Left ventricle myocardium inferior (tissue), 1 donor: ENCODE measurements at places on chromosomes 12 and 14.
A peak's percentile ranks its signal among the peaks of the same experiment; 100 is the strongest.

DNA sequence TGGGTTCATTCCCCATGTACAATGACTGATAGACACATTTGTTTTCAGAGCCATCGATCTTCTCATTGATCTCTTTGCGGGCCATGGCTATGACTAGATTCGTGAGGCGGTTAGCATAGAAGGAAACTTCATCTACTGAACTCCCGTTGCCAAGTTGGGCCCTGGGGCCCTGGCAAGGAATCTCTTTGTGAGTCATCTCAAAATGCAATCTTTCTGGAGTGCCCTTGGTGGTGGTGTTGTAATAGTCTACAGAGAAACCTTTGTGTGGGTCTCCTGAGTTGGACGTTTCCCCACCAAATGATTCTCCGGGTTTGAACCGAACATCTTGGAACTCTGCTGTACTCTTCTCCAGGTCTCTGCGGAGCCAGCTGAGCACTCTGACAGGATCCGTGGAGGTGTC, 20.4 kb downstream of the AKAP3 start:
- no peak for DNase-seq

DNA sequence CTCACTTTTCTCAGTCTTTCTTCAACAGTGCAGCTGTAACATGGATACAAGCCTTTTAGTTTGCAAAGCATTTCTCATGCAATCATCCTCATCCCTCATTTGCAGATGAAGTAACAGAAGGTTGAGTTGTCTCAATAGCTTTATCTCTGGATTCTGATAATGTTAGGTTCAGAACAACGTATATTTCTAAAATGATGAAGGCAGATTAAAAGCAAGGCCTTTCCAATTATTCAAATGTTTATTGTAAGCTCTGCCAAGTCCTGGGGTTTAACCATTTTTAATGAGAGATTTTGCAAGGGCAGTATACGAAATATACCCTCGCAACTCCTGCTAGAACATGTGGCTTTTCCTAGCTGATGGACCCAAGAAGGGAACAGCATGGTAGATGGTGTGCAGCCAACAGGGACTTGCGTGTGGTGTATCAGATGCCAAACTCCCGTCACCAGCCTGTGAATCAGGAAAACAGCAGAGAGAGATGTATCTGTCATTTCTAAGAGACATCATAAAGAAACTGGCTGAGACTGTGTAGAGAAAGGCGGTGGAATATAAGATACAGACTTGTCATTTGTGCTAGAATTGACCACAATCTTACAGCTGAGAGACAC, 319.7 kb downstream of the MED13L start:
- DNase-seq: no peak

- peak; percentile 82 for DNase-seq
These were observed 57.5 kb downstream of the CALM1 start for GRCh38 chr14:90454041-90455000.

DNA sequence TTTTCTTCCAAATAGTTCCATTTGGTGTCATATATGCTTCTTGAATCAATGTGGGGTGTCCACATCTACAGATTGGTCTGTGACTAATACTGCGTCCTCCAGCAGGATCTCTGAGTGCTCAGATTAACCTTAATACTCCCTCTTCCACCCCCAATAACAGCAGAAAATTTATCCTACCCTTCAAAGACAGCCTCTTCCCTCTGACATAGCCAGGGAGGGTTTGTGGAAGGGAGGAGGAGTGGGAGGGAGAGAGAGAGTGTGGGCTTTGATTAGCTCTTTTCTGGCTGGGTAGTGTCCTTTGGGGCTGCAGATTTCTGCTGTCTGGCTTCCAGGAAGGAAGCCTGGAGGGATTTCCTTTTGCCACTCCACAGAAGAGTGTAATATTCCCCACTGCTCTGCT, 220.7 kb downstream of the TTC6 start:
- no peak for DNase-seq

GRCh38 chr12:1174659-1175058, 183.6 kb downstream of the ERC1 start:
- DNase-seq: no peak

DNA sequence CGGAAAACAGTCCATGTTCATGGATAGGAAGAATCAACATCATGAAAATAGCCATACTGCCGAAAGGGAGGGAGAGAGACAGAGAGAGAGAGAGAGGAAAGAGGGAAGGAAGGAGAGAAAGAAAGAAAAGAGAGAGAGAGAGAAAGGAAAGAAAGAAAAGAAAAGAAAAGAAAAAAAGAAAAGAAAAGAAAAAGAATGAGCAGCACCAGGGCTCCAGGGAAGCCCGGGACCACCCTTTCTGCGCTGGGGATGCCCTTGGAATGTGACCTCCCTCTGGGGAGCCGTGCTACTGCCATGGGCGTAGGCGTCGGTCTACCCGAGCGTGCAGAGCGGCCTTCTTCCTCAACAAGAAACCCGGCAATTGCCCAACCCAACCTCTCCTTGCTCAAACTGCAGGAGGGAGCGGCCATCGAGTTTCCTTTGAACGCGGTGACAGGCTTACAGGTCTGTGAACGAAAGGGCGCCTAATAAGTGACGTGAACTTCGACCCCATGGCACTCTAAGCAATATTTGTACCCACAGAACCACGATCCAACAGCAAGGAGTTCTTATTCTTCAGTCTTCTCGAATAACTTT, 16.9 kb downstream of the OR6S1 start:
- peak; percentile 46 for DNase-seq

DNA sequence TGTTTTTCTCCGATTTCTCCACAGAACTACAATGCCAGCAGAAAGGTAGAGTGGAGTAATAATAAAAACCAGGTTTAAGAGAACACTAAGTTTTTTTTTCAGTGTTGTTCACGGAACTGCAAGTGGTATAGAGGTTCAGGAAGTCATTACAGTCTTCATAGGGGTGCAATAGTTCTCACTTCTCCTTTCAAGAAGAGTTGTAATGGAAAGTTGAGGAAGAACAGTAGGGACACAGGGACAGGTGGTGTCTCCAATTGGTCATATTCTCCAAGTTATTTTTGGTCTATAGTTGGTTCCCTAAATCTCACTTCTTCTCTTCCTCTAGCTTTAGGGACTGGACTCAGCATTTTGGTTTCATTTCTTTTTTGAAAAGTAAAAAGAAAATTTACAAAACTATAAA, 894.0 kb downstream of the NRXN3 start:
- no peak for DNase-seq

DNA sequence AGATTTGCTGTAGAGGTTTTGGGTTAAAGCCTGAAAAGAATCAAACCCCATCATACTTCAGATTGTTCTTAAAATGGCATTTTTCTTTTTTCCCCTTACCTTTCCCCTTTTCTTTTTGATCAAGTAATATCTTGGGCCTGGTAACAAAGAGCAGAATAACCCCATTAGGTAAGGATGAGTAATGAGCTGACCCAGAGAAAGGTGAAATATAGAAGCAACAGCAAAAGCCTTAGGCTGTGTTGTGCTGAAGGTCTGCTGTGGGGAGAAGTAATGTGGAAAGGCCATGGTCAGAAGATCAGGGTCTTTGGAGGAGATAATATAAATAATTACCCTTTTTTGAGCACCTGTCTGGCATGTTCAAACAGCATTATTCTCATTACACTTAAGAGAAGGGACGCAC, 42.3 kb downstream of the MIA2 start:
- DNase-seq: no peak

DNA sequence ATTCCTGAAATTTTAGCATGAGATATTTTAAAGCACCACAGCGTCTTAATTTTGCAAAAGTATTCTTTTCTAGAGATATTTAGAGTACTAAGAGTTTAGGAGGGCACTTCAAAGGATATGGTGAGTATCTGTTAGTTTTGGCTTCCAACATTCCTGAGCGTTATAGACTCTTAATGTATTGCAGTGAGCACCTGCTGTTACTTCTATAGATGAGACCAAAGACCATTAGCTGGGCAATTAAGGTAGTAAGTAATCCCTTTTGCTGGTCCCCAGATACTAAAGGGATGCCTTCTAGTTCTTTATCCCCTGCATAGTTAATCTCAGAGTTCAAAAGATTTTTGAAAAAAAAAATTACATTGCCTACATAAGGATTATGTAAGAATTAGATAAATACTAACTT, 975.6 kb downstream of the GALC start:
- DNase-seq: no peak

GRCh38 chr12:55830601-55831446, 1.4 kb upstream of the DNAJC14 start:
- peak; percentile 79 for DNase-seq

DNA sequence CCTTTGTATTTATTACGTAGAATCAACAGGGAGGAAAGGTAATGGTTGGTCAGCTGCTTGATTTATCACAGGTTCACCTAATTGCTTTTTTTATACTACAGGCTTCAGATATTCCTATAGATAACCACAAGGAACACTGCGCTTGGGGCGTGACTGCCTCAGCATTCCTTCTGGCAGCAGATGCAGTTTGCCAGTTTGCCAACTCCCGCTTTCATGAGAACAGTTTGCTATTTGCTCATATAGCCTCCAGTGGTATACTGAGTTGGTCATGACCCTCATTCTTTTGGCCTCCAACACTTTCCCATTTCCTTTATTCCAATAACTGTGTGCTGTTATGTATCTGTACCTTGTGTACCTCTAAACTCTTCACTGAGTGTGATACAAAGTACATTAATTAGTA, 38.6 kb upstream of the ACSM4 start:
- DNase-seq: no peak

DNA sequence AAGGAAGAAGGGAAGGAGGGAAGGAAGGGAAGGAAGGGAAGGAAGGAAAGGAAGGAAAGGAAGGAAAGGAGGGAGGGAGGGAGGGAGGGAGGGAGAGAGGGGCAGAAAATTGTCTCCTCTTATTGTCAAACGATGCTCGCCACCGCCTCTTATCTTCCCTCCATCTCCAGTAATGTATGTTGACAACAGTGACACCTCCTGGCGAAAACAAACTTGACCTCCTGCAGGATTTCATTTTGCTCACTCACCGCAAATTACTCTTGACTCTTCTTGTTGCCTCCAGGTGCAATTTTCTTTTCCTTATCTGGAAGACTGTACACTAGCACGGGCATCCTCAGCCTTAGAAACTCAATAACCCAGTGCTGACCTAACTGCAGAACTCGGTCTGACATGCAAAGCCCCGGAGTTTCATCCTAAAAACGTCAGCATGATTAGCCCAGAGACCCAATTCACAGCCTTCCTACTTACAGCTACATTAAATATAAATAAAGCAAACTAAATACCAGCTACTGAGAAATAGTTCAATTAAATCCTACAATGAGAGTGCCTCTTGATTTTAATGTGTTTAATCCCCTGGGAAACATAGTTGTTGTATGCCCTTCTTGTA, 512.4 kb upstream of the TMPO start:
- DNase-seq: no peak

GRCh38 chr12:24760162-24760561, 188.7 kb downstream of the BCAT1 start:
- no peak for DNase-seq
